HS-5 (cell line): ENCODE measurements at places on chromosomes 2 and 18.
A peak's percentile ranks its signal among the peaks of the same experiment; 100 is the strongest.

DNA sequence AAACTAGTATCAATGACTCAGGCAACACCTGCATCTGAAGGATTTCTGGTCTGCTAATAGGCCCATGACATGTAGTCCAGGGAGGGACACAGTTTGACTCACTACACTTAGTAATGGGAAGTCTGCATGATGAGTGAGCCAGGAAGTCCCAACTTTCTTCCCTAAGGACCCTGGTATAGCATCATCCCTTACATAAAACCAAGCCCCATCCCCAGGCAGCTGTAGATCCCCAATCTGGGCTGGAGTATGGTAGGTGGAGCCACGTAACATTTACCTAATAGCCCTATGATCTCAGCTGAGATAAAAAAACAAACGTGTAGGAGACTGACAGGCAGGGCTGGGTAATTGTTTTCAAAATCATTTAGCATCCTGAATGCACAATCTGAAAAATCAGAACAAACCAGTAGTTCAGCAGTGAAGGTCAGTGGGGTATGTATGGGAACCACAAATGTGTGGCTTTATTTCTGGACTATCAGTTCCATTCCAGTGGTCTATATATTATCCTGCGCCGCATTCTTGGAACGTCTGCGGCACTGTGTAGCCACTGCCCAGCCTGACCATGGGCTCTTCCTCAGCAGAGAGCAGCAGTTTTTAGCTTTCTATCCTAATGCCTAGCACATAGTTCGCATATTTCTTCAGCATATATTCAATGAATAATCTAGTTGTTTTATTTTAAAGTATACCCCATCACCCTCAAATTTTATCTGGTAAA, 33.5 kb downstream of the EPB41L3 start:
- no peak for DNase-seq

- no peak for DNase-seq
Measured at GRCh38 chr2:216485237-216485636, 13.4 kb upstream of the RPL37A start.

DNA sequence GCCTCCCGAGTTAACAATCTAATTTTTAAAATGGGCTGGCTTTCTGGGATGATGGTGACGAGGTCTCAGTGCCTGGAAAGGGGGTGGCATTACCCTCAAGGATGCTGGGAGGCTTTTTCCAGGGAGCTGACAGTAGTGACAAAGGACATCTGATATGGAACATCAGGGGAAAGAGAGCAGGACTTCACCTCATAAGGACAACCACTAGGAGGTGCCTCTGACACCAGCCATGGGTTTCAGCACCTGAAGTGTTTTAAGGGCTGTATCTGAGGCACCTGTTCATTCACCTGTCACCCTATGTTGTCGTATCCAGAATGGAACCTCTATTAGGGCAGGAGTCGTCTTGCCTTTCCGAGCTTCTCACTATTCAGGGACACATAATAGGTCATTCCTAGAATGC, 10.8 kb downstream of the IL36B start:
- no peak for DNase-seq

DNA sequence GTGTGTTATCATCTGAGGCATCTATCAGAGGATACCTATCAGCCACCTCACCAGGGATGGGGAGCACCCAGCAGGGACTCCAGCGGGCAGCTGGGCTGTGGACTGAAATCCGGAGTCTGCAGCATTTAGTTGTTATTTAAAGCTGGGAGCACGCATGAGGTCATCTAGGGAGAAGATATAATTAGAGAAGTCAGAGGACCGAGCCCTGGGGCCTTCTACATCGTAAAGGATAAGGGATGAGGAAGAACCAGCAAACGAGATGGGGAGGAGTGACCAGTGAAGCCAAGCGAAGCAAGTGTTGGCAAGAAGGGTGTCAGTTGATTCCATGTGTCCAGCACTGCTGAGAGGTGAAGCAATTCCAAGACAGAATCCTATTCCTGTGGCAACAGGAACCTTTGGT, 70.3 kb downstream of the STEAP3 start:
- DNase-seq, result no peak

DNA sequence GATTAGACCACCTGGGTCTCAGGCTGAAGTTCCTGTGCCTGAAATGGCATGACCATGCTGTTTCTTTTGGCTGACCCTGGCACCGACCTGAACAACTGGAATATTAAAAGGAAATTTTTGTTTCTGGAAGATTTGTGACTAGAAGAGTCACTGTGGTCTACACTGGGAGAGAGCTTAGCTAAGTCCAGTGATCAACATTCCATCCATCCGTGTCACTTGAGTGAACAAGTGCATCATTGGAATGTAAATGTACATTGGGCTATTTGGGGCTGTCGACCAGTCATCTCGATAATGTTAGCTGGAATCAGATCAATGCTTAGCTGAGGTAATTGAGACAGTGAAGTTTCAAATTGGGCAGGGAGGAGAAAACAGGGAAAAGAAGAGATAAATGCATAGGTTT, 95.4 kb upstream of the CCDC85A start:
- DNase-seq, result peak; percentile 19

DNA sequence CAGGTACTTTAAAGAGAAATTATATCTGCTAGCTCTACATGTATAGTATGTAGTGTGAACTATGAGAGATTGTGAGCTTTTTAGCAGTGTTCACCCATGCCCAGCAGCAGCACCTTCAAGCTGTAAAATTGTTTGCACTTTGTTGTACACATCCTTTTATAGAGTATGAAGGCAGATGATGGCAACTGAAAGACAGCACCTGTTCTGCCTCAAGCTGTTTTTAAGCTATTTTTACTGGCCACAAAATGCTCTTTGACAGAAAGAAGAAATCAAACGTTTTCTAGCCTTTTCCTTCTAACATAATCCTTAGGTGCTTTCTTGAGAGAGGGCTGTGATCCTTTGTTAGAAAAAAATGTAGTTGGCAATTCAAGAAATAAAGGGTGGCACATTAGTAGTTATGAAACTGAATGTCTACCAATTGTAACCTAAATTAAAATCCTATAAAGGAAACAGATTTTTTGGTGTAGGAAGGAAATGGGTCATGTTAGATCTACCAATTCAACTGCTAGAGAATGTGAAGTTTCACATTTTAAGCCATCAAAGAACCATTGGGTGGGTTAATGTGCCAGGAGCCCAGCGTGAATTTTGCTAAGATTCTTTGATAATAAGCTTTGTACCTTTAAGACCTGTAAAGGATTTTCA, 59.5 kb downstream of the R3HDM1 start:
- DNase-seq, result no peak

DNA sequence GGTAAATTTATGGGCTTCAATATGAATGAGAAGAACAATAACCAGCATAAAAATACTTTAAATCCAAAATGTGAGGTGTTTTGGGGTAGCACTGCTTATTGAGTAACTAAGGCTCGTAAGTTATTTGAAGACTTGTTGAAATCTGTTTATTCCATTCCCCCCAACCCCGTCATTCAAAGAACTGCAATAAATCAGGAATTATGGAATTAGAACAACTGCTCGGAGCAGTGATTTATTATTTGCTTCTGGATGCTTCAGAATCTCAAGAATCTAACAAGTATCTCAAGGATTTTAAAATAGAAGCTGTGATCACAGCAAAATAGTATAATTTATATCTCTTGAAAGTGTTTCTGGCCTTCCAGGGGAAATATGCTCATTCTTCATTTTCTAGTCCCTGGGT, 86.8 kb downstream of the EML6 start:
- DNase-seq, result no peak

- no peak for DNase-seq
Measured at GRCh38 chr18:13597068-13597467, 129.3 kb downstream of the FAM210A start.

DNA sequence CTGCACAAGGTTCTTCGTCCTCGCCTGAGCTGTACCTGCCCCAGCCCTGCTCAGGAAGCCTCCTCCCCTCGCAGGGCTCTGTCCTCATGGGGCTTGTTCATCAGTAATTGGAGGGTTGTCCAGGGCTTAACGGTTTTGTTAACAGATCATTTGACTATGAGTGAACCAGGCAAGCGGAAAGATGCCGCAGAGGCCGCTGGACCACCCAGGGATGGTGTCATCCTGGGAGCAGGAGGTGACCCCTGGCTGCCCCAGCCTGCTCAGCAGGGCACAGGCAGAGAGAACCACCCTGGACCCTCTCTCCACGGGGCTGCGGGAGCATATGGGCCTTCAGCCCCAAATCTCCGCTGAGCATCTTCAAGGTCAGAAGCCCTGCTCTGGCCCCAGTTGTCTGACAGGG, 264.3 kb downstream of the KLHL29 start:
- no peak for DNase-seq

- DNase-seq, result no peak
Measured at GRCh38 chr2:37300578-37300977, 24.1 kb downstream of the PRKD3 start.

- no peak for DNase-seq
Measured at GRCh38 chr2:106314444-106314843, 120.3 kb upstream of the UXS1 start.

- DNase-seq, result no peak
Measured at GRCh38 chr18:49612515-49613033, 50.7 kb downstream of the LIPG start.

GRCh38 chr18:49985236-49985635, 171.9 kb upstream of the ACAA2 start:
- DNase-seq, result no peak

- DNase-seq, result no peak
Measured at GRCh38 chr18:5943514-5943913, 48.2 kb upstream of the TMEM200C start.

DNA sequence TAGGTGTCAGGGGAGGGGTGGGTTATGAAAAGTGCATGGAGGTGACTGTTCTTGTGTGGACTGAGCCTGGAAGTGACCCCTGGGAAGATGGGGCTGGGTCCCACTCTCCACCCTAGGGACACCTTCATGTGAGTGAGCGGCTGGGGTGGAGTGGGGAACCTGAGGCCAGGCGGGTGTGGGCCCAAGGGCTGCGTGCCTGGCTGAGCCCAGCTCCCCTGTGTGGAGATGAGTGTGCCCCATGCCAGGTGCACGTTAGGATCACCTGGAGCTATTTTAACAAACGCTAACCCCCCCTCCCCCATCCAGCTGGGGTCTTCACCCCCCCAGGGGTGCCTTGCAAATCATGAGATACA, 26.5 kb downstream of the ZAP70 start:
- no peak for DNase-seq

DNA sequence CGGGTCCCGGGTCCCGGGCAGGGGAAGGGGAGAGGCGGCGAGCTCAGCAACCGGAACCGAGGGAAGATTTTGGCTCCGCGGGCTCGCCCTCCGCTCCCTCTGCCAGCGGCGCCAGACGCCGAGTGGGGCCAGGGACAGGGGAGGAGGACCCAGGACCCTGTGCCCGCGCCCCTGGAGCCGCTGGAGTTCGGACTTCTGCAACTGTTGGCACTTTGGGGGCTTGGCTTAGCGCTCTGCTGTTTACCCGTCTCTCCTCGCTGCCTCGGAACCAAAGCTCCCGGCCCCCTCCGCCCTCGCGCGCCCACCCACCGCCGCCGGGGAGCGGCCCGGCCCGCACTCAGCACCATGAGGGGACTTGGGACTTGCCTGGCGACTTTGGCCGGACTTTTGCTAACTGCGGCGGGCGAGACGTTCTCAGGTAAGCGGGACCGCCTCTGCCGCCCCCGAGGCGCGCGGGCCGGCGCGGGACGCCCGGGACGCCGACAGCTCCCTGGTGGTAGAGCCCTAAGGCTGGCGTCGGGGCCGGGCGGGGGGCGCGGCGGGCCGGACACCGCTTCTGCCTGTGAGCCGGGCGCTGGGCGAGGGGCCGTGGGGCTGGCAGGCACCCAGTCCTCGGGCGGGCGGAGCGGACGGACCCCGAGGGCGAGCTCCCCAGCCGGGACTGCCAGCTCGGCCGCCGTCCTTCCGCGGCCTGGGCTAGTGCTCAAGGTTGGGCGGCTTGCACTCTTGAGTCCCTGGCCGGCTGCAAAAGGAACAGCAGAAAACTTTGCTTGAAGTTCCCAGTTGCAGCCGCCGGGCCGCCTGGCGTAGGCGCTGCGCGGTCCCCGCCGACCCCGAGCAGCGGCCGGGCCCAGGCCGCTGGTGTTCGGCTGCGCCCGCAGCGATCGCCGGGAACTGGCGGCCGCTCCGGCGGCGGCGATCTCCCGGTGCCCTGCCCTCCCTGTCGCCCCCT, 634 bp downstream of the PTPRM start:
- DNase-seq, result no peak

- no peak for DNase-seq
Measured at GRCh38 chr2:190511104-190511503, 23.4 kb downstream of the NEMP2 start.

DNA sequence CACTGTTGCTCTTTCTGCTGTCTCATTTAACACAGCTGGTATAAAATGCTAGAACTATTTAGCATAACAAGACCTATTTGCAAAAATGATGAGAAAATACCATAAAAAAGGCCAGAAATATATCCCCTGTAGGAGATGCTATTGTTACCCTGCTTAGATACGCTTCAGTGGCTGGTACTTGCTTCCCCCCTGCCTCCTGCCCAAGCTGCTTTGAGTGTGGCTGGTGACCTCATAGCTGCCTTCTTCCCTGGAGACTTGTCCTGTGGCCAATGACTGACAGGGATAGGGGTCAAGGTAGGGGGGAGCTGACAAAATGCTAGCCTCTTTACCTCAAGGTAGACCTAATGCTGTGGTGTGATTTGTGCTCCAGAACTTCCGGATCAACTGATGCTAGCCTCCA, 150.2 kb upstream of the ZEB2 start:
- no peak for DNase-seq

- DNase-seq, result no peak
Measured at GRCh38 chr2:234661175-234661574, 164.3 kb upstream of the ARL4C start.

- DNase-seq, result peak; percentile 37
Measured at GRCh38 chr18:30280861-30281470, 761.6 kb downstream of the DSC3 start.

DNA sequence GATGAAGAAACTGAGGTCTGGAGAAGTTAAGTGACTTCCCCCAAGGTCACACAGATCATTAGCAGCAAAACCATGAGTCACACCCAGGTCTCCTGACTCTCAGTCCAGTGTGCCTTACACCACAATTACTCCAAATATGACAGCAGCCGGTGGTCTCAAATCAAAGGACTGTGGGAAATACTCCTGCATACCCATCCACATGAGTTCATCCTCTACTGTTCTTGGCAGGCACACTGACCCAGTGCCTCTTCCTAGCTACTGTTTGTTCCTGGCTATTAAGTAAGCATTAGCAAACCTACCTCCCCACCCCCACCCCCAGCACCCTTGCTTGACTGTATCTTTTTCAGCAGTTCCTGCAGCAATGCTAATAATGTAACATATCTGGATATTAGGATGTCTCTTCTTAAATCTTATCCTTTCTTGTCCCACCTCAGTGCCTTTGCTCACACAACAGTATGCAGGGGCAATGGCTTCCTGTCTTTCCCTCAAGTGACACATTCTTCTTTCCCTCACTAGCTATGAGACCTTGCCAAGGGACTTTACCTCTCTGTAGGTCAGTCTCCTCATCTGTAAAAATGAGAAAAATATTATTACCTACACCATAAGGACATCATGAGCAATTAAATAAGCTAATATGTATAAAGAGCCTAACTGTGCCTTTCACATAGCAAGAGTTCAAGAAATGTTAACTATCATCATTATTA, 46.2 kb downstream of the FAM98A start:
- no peak for DNase-seq

GRCh38 chr18:54162431-54162830, 62.0 kb downstream of the MBD2 start:
- DNase-seq, result peak; percentile 50
